ENCODE measurements at places on chromosomes 2 and 18.

DNA sequence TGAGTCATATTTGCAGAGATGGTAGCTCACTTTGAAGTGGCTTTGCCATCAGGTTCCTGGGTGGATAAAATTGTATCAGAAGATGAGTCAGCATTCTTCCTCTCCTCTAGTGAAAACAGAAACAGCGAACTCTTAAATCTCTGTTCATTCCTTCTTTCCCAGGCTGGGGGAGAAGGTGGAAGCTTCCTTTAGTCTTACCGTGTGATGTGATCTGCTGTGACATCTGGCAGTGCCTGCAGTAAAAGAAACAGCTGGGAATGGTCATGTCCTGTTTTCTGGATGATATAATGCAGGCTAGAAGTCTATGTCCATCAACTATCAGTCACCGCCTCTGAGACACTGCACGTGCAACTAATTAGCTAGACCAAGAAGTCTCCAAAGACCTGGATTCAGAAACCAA is 171.6 kb downstream of the VAPA start:
- DNase-seq = no peak

GRCh38 chr2:38033646-38034045 is 42.3 kb downstream of the CYP1B1 start:
- DNase-seq = no peak

GRCh38 chr2:114119862-114120261 is 230.0 kb downstream of the ACTR3 start:
- DNase-seq = no peak

DNA sequence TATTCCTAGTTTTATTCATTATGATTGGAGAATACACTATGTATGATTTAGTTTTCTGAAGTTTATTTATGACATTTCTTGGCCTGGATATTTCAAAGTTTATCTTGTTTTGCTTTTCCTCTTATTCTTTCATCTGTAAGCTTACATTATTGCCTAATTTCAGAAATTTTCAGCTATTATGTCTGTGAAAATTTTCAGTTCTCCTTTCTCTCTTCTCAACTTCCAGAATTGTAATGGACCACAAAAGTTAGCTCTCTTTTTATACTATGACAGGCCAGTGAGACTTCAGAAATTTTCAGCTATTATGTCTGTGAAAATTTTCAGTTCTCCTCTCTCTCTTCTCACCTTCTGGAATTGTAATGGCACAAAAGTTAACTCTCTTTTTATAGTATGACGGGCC is 97.2 kb upstream of the SCN7A start:
- DNase-seq = no peak

- DNase-seq = no peak
Measured at GRCh38 chr2:60411295-60411694, 142.2 kb downstream of the BCL11A start.

DNA sequence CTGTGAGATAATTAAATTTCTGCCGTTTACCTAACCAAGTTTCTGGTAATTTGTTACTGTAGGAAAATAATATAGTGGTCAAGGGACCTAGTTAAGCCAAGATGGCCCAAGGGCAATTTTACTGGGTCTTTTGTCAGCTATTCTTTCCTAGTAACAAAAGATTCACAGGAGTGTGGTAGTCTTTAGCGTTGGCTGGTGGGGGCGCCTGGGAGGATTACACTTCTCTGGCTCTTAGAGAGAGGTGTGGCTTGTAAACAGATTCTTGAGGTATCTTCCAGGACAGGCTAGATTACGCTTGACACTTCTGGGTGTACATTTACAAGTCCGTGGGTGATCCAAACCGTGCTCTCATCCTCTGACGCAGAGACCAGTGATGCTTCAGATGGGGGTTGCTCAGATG is 3.3 kb upstream of the ACOXL start:
- no peak for DNase-seq

DNA sequence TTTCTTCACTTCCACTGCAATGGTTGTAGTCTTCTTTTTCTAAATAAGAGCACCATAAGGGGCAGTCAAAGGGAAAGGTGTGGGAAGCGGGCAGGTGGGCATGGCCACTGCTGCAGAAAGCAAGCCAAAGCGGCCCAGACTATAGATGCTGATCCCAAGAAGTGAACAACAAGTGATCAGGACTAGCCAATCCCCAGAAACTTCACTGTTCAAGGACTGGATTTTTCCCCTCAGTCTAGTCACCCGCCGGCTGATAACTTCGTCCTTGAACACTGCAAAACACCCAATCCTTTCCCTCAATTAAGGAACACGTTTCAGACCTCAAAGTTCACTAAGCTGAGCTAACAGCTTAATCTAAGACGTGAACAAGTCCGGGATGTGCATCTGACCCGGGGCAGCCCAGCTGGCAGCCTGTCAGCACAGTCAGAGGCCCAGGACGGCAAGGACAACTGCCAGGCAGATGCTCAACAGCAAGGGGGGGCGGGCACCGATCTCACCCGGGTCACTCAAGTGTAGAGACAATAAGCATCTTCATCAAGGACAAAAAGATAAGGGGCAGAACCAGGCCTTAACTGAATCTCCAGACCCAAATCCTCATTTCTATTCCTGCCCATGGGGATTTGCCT is 59.8 kb downstream of the HDLBP start:
- no peak for DNase-seq

DNA sequence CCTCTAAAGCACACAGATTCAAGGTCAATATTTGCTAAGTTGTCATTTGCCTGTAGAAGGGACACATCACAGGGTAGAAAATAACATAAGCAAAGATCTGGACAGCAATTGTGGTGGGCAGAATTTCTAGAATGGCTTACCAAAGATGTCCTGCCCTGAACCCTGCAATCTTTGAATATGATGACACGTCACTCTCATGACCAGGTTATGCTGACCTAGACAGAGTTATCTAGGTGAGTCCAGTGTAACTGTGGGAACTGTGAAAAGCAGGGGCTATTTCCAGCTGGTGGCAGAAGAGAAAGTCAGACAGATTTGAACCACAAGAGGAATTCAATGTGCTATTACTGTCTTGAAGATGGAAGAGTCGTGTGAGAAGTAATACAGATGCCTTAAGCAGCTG is 112.3 kb upstream of the CNGA3 start:
- DNase-seq = no peak

GRCh38 chr2:58039170-58039611 is 7.4 kb upstream of the VRK2 start:
- no peak for DNase-seq

GRCh38 chr2:41141146-41141791 is 689.4 kb upstream of the SLC8A1 start:
- no peak for DNase-seq

GRCh38 chr2:167332358-167332757 is 444.1 kb downstream of the XIRP2 start:
- no peak for DNase-seq

GRCh38 chr2:36362291-36362690 is 6.7 kb downstream of the CRIM1 start:
- DNase-seq = no peak

DNA sequence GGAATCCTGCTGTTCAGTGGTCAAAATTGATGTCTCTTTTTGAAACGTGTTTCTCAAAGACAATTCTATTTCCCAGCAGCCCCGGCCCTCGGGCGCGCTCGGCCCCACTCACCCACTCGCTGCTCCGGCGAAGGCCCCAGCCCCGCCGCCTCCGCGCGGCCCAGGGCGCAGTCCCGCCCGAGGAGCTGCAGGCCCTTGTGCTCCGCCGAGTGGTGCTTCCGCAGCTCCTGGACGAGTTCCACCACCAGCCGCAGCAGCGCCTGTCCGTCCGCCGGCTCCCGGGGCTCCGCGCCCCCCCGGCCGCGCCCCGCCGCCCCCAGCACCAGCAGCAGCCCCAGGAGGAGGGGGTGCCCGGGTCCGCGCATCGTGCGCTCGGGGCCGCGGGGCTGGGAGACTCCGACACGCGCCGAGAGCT is 413 bp downstream of the ALKAL2 start:
- no peak for DNase-seq

GRCh38 chr2:205494537-205495235 is 187.6 kb upstream of the NRP2 start:
- DNase-seq = no peak

GRCh38 chr2:24317491-24317920 is 42.8 kb downstream of the ITSN2 start:
- no peak for DNase-seq

- no peak for DNase-seq
Measured at GRCh38 chr18:77197073-77197472, 52.6 kb upstream of the GALR1 start.

DNA sequence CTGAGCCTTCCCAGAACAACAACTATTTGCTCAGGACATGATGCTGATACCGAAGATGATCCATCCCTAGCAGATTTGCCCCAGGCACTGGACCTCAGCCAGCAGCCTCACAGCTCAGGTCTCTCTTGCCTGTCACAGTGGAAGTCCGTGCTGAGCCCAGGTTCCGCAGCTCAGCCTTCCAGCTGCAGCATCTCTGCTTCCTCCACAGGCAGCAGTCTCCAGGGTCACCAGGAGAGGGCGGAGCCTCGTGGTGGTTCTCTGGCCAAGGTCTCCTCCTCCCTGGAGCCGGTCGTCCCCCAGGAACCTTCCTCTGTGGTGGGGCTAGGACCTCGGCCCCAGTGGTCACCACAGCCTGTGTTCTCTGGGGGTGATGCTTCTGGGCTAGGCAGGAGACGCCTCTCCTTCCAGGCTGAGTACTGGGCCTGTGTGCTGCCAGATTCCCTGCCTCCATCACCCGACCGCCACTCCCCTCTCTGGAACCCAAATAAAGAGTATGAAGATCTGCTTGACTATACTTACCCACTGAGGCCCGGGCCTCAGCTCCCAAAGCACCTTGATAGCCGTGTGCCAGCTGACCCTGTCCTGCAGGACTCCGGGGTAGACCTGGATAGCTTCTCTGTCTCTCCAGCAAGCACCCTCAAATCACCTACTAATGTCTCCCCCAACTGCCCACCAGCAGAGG is 15.4 kb downstream of the CEP68 start:
- no peak for DNase-seq

GRCh38 chr2:37774976-37775907 is 103.8 kb upstream of the CDC42EP3 start:
- no peak for DNase-seq

GRCh38 chr2:132715386-132716351 is 45.7 kb upstream of the LYPD1 start:
- DNase-seq = no peak

GRCh38 chr2:239832490-239833268 is 192.5 kb downstream of the NDUFA10 start:
- DNase-seq = no peak

DNA sequence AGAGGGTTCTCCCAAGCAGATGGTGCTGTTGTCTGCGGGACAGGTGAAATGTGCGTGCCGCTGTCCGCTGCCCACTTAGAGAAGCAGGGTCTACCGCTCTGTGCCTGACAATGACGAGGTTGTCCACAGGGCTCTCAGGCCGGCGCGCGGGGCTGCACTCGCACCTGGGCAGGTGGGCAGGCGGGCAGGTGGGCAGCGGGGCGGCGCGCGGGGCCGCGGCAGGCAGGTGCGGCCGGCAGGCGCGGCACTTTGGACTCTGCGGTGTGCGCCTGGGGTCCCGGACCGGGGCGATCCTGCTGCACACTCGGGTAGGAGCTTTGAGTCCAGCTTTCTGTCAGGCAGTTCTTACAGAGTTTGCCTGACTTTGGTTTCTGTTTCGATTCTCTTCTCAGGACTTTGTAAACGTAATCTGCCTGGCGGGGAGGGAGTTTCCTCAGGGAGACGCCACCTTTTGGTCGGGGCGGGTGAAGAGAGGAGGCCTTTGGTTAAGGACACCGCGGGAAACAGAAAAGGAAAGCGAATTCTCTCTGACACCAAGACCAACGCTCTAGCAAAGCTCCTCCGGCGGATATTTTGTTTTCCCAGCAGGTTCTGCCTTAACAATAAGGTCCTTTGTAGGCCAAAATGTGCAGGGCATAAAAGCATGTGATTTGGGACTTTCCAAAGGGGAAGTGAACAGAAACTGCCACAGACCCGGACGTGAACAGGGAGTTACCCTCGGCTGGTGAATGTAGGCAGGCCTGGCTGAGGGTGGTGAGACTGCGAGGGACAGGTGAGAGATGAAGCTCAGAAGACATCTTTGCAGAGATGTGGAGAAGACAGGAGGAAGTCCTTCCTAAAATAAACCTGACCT is at the start of gene IFIH1:
IFIH1 (minus strand) TSS at position 357 of the 853 bp plus-strand sequence. CDS start 377 bp downstream, outside the sequence.
- DNase-seq = peak; percentile 60

DNA sequence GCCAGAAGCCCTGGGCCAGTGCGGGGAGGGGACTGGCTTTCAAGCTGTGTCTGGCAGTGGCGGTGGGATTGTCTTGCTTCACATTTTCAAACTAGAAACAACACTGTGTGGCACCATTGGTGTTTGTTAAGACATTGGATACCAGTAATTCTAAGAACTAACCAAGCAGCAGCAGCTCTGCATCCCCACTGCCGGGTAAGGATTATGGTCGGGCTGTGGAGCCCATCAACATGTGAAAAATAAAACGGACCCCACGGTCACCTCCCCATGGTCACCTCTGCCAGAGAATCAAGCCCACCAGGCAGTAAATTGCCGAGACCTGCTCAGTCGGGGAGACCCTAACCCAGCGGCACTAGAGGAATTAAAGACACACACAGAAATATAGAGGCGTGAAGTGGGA is 65.3 kb downstream of the C18orf63 start:
- no peak for DNase-seq

GRCh38 chr2:99552529-99552928 is 62.7 kb upstream of the REV1 start:
- no peak for DNase-seq

DNA sequence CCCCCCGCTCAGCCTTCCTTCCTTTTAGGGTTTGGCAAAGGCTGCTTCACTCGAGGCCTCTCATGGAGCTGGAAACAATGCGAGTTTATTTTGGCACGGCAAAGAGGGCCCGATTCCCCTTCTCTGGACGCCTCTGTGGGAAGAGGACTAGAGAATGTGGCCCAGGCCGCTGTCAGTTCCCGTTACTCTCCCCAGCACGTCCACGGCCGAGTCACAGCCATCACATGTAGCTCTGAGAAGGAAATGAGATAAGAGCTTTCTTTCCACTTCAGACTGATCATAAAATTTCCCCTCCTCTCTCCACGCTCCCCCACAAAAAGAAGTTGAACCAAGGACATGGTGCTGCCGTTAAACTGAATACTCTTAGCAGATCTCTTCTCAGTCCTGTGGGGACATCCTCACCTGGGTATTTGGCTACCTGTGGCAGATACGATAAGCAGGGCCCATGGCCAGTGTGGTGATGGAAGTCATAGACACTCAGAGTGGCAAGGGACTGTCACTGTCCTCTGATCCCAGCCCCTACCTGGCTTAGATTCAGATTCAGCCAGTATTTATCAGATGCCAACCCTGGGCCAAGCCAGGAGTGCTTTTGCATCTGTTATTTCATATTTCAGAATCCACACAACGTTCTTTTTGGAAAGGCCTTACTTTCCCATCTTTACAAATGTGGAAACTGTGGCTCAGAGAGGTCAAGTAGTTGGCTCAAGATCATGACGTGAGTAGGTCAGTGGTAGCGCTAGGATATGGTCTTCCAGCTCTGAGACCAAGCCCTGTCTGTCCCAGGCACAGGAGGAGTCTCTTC is 101.2 kb downstream of the MCFD2 start:
- DNase-seq = no peak

- no peak for DNase-seq
Measured at GRCh38 chr2:16012626-16013358, 72.4 kb downstream of the MYCN start.

Data from activated T-helper 1 cell treated with anti-CD3 and anti-CD28 coated beads, Interleukin-2, amount 50 U/mL, for 16 hours (primary cell).